Sigmoid colon (tissue), 7 donors: ENCODE measurements at places on chromosomes 3 and 15. TPM values are rescaled to one million over a fixed set of nuclear protein-coding genes. Genes with fewer than 3 reads are reported as not detected.
A peak's percentile ranks its signal among the peaks of the same experiment; 100 is the strongest.

DNA sequence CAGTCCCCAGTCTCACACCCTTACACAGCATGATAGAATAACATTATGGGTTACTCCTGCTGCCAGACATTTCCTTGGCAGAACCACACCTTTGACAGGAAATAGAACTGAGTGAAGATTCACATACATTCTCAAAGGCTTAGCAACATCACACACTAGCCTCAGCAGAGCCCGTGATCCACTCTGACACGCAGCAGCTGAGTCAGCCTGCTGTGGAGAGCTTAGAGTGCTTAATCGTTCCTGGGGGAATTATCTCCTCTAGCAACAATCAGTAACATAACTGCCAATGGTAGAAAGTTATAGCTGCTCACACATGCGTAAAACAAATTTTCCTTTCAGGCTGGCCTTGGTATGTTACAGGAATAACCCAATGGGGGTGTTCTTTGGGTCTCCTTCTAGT is 382.1 kb downstream of the GAP43 start:
- H3K27me3 ChIP-seq = no peaks in the 10 kb centered on the region
- DNase-seq = peak; percentile 74
- H3K4me3 ChIP-seq = no peak overlapping the region
- H3K27ac ChIP-seq = no peak overlapping the region

Gene CEMIP
- not detected for total RNA-seq

Gene WDR53
- 7.2 TPM for total RNA-seq

DNA sequence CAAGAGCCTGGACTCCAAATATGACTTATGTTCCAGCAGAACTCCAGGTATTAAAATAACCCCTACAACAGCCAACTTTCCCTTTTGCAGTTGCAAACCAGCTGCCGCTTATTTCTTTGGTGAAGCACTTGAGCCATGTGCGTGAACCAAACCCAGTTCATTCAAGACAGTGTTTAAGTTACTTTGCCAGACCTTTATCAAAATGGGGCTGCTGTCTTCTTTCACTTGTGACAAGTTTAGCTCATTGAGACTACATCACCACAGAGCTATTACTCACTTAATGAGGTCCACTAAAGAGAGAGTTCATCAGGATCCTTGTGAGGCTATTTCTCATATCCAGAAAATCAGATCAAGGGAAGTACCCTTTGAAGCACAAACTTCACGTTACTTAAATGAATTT is 2.4 kb upstream of the XRN1 start:
- H3K27ac ChIP-seq = peak overlapping the region; percentile 53
- DNase-seq = no peak
- no peaks in the 10 kb centered on the region for H3K36me3 ChIP-seq
- no peaks in the 10 kb centered on the region for H3K27me3 ChIP-seq
- H3K4me3 ChIP-seq = no peak overlapping the region

DNA sequence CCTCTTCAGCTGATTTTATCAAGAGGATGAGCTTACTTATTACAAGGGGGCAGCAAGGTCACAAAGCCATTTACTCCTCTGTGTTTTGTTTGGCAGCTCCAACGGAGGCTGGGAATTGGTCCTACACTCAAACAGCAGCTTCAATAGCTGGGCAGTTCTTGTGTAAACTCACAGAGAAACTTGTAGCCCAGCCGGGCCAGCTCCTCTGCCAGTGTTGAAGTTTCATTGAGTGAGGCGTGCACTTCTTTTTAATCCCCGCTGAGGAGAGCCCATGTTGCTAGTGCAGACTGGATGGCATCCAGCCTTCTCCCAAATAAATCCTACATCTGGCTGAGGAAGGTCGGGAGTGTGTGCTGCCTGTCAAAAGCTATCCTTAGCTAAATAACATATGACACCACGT is 59.5 kb downstream of the BFSP2 start:
- H3K4me1 ChIP-seq = peaks cover 7% of the 10 kb centered on the region
- H3K36me3 ChIP-seq = no peaks in the 10 kb centered on the region
- DNase-seq = peak; percentile 72
- H3K27ac ChIP-seq = peak overlapping the region; percentile 53
- H3K4me3 ChIP-seq = no peak overlapping the region

GRCh38 chr3:188389711-188390342 is 235.9 kb downstream of the LPP start:
- H3K36me3 ChIP-seq = no peaks in the 10 kb centered on the region
- H3K4me1 ChIP-seq = peaks cover 93% of the 10 kb centered on the region
- DNase-seq = peak; percentile 73
- H3K27ac ChIP-seq = peak overlapping the region; percentile 68

DNA sequence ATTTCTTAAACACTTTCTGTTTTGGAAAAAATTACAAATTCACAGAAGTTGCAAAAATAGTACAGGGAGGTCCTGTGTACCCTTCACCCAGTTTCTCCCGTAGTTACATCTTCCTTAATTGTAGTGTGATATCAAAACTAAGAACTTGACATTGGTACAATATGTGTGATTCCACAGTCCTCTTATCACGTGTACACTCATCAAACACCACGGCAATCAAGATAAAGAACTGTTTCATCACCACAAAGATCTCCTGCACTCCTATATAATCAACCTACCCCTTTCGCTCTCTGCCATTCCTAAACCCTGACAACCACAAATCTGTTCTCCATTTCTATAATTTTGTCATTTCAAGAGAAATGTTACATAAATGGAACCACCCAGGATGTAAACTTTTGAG is 31.4 kb downstream of the POMGNT2 start:
- H3K27me3 ChIP-seq = no peaks in the 10 kb centered on the region
- DNase-seq = no peak
- H3K36me3 ChIP-seq = peaks cover 3% of the 10 kb centered on the region
- no peak overlapping the region for H3K27ac ChIP-seq
- no peaks in the 10 kb centered on the region for H3K4me1 ChIP-seq
- H3K4me3 ChIP-seq = no peak overlapping the region
